ENCODE measurements at places on chromosomes 12 and 14. TPM values are rescaled to one million over a fixed set of nuclear protein-coding genes. Genes with fewer than 3 reads are reported as not detected.

Gene ABCC9
- total RNA-seq, result not detected

Gene SLC38A4
- total RNA-seq, result not detected

Gene CLEC7A
- 1.3 TPM for total RNA-seq

Gene TAS2R46
- total RNA-seq, result 1.3 TPM

Gene CPNE6
- not detected for total RNA-seq

Gene TXNDC16
- total RNA-seq, result 7.6 TPM

Gene TRIAP1
- total RNA-seq, result 22.8 TPM

Gene PPP1R1A
- total RNA-seq, result not detected

Gene DBX2
- total RNA-seq, result not detected

Gene SCAF11
- total RNA-seq, result 212 TPM

Gene BICD1
- total RNA-seq, result 16.1 TPM

Gene ADCY4
- total RNA-seq, result 7.1 TPM

DNA sequence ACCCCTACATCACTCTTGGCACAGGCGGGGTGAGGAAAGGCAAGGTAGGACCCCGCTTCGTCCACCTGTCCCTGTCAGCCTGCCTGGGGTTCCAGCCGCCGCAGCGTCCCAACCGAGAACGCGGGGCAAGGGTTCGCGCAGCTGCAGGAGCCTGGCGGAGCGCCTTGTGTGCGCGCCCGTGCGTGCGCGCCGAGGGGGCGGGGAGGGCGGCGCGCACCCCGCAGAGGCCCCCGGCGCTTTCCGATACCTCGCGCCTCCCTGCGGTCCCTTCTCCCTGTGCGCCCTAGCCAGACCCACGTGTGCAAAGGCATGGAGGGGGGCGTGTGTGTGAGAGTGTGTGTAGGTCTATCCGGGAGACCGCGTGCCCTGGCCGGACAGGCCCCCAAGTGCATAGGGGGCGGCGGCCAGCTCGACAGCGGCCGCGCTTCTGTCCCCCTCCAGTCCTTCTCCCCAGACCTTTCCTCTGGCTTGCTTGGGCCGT lies 122.4 kb downstream of the TSPAN9 start:
- peaks cover 8% of the 10 kb centered on the region for H3K27me3 ChIP-seq
- H3K4me3 ChIP-seq, result no peak overlapping the region
- no peak overlapping the region for H3K27ac ChIP-seq
- H3K36me3 ChIP-seq, result no peaks in the 10 kb centered on the region
- no peak for DNase-seq

DNA sequence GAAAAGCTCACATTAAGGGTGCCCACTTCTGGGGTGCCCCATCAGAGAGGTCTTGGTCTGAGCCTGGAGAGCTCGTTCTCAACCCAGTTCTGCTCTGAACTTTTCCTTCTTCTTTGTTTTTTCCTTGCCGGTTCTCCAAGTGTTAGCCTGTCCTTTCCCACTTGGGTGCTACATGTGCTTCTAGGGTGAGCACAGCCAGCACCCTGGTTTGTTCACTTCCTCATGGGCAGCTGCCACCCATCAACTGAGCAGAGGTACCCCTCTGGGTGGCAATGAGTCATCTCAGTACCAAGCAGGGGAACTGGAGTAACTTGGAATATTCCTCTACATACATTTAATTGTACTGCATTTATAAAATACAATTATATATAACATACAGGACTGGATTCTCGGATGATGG lies 3.9 kb upstream of the SYNE3 start:
- H3K27me3 ChIP-seq, result no peaks in the 10 kb centered on the region
- H3K36me3 ChIP-seq, result no peaks in the 10 kb centered on the region
- peak overlapping the region; percentile 83 for H3K27ac ChIP-seq
- peaks cover 91% of the 10 kb centered on the region for H3K4me1 ChIP-seq

GRCh38 chr14:90559811-90560492 lies 163.1 kb downstream of the CALM1 start:
- DNase-seq, result no peak
- H3K27me3 ChIP-seq, result no peaks in the 10 kb centered on the region
- no peak overlapping the region for H3K4me3 ChIP-seq

DNA sequence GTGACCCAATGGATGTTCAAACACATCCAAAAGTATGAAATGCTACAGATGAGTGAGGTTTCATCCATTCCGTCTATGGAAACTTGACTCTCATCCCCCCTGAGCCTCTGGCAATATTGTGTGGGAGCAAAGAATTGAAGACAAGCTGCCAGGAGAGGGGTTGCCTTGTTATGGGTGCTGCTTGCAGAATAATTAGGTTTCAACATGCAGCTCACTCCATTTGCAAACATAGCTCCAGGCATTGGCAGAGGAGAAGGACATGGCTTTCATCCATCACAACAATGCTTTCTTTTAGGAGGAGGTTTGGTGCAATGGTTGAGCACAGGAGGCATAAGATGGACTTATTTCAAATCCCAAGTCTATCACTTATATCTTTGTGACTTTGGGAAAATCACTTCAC lies 220.7 kb upstream of the SRRM4 start:
- no peaks in the 10 kb centered on the region for H3K36me3 ChIP-seq
- no peak for DNase-seq
- H3K27ac ChIP-seq, result no peak overlapping the region
- no peak overlapping the region for H3K4me3 ChIP-seq

DNA sequence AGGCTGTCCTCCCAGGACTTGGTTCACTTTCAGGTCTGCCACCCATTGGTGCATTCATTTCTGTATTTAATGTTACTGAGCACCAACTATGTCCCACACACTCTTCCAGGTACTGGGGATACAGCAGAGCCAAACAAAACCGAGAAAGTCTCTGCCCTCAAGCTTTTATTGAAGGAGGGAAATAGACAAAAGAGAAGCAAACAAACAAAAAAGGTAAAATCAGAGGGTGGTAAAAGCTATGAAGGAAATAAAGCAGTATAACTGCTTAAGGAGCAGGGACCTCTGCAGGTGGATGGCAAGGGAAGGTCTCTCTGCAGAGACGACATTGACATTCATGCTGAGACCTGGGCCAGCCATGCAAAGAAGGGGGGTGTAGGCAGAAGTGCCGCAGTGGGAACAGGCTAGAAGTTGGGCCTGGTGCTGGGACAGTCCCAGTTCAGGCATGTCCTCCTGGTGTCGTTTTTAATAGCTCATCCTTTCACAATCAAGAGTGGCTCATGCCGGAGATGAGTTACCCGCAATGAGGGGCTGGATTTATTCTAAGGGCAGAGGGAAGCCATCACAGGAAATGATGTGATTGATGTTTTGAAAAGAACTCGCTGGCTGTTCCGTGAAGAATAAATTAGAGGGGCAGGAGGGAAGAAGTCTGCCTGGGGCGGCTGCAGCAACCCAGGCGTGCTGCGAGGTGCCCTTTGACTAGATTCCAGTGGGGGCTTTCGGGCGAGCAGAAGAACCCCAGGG lies 72.8 kb downstream of the IRF2BPL start:
- H3K27me3 ChIP-seq, result no peaks in the 10 kb centered on the region
- H3K36me3 ChIP-seq, result no peaks in the 10 kb centered on the region
- DNase-seq, result peak; percentile 78
- peak overlapping the region; percentile 61 for H3K4me3 ChIP-seq

- peaks cover 3% of the 10 kb centered on the region for H3K27me3 ChIP-seq
- no peak for DNase-seq
- H3K27ac ChIP-seq, result no peak overlapping the region
- no peaks in the 10 kb centered on the region for H3K36me3 ChIP-seq
- no peaks in the 10 kb centered on the region for H3K4me1 ChIP-seq
- no peak overlapping the region for H3K4me3 ChIP-seq
Observed at GRCh38 chr12:10636611-10637010, 23.2 kb upstream of the MAGOHB start.

- no peaks in the 10 kb centered on the region for H3K27me3 ChIP-seq
- H3K36me3 ChIP-seq, result no peaks in the 10 kb centered on the region
- no peak overlapping the region for H3K27ac ChIP-seq
- no peak overlapping the region for H3K4me3 ChIP-seq
Observed at GRCh38 chr14:90615517-90616060, 200.6 kb downstream of the TTC7B start.

DNA sequence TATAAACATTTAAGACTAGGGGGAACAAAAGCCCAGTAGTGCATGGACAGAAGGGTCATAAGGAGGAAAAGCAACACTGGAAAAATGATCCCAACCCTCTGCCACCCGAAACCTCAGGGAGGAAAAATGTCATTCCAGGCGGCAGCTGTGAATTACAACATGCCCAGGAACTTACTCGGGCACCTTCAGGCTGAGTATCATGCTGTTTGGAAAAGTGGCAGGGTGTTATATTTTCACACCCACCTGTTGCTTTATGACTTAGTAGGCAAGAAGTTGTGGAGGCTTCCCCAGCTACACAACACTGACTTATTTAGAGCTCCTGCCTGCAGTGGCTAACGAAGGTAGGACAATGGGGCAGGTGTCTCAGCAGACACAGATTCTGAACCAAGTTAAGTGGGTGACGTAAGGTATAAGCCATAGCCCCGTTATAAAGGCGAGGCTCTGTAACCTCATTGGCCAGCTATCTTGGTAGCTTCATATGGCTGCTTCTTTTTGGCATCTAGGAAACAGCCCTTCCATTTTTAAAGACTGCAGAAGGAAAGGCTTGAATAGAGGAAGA lies 96.1 kb upstream of the IFNG-AS1 start:
- no peaks in the 10 kb centered on the region for H3K4me1 ChIP-seq
- no peaks in the 10 kb centered on the region for H3K36me3 ChIP-seq
- no peak overlapping the region for H3K27ac ChIP-seq

GRCh38 chr12:53571295-53571694 lies 54.9 kb downstream of the ATF7 start:
- H3K4me3 ChIP-seq, result no peak overlapping the region
- no peak for DNase-seq
- no peaks in the 10 kb centered on the region for H3K27me3 ChIP-seq
- H3K27ac ChIP-seq, result no peak overlapping the region

- H3K27ac ChIP-seq, result no peak overlapping the region
- no peaks in the 10 kb centered on the region for H3K27me3 ChIP-seq
- peaks cover 4% of the 10 kb centered on the region for H3K4me1 ChIP-seq
- H3K4me3 ChIP-seq, result no peak overlapping the region
- H3K36me3 ChIP-seq, result no peaks in the 10 kb centered on the region
Observed at GRCh38 chr12:110906516-110906915, 13.9 kb downstream of the MYL2 start.

DNA sequence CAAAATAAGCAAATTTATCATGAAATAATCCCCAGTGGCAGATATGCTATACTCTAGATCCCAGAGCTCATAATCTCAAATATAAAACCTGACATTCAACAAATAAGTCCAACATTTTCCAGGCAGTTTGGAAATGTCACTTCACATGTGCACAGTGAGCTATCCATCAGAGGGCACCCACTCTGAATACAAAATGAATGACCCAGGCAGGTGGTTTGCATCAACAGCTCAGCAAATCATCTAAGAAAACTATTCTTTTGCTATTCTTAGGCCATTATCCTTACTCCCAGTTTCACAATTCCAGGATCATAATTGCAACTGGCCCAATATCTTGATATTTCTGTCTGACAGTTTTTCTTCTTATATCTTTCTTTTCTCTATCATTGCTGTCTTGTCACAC lies 38.5 kb downstream of the TRIM9 start:
- H3K36me3 ChIP-seq, result no peaks in the 10 kb centered on the region
- no peak for DNase-seq
- H3K27ac ChIP-seq, result no peak overlapping the region
- H3K4me3 ChIP-seq, result no peak overlapping the region
- no peaks in the 10 kb centered on the region for H3K4me1 ChIP-seq
- H3K27me3 ChIP-seq, result no peaks in the 10 kb centered on the region

GRCh38 chr12:59067083-59067482 lies 146.8 kb upstream of the LRIG3 start:
- H3K4me3 ChIP-seq, result no peak overlapping the region
- no peak overlapping the region for H3K27ac ChIP-seq
- DNase-seq, result no peak

GRCh38 chr12:45883187-45883586 lies 107.2 kb downstream of the SCAF11 start:
- H3K4me3 ChIP-seq, result no peak overlapping the region
- H3K4me1 ChIP-seq, result peaks cover 24% of the 10 kb centered on the region
- H3K27me3 ChIP-seq, result no peaks in the 10 kb centered on the region
- peaks cover 15% of the 10 kb centered on the region for H3K36me3 ChIP-seq
- no peak for DNase-seq

DNA sequence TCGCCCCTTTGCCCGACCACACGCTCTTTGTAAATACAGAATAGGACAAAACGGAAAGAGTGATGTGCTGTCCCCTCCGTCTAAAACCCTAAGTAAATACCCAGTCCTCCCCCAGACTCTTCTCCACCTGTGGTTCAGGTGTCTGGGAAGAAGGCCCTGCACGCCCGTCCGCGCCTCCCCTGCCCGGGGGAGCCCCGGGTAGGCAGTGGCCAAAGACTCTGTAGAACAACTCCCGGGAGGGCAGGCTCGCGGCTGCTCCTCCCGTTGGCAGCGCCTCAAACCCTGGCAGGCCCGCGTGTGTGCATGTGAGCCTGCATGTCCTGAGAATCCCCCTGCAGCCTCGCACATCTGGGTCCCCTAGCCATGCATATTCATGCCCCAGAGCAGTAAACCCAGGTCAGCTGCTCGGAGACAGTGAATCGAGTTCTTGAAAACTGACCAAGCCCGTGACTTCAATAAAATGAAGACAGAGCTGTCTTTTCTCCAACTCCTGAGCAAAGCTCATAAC lies 165.8 kb downstream of the MON2 start:
- H3K4me3 ChIP-seq, result no peak overlapping the region
- DNase-seq, result no peak
- H3K27me3 ChIP-seq, result peaks cover 14% of the 10 kb centered on the region

GRCh38 chr12:2415568-2415944 lies 362.8 kb downstream of the CACNA1C start:
- H3K4me3 ChIP-seq, result no peak overlapping the region
- H3K36me3 ChIP-seq, result no peaks in the 10 kb centered on the region
- no peak for DNase-seq
- H3K4me1 ChIP-seq, result no peaks in the 10 kb centered on the region

DNA sequence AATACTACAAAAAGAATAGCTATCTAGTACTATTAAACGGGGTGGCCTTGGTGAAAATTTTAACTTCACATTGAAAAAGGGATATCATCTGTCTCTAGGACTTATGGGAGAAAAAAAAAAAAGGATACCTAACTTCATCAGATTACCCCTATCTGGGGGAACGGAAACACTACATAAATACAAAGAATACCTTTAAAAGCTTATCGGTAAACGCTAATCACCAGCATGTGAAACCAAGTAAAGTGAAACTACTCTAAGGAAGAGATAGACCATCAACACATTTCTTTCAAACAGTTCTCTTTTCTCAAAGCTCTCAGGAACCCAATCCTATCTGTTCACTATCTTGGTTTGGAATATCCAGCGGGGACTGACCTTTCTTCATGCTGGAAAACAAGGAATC lies 3.5 kb downstream of the KICS2 start:
- no peaks in the 10 kb centered on the region for H3K36me3 ChIP-seq
- H3K4me1 ChIP-seq, result peaks cover 37% of the 10 kb centered on the region
- no peak for DNase-seq
- H3K4me3 ChIP-seq, result no peak overlapping the region
- H3K27me3 ChIP-seq, result no peaks in the 10 kb centered on the region

- H3K27ac ChIP-seq, result no peak overlapping the region
- no peak for DNase-seq
- no peak overlapping the region for H3K4me3 ChIP-seq
- no peaks in the 10 kb centered on the region for H3K27me3 ChIP-seq
Observed at GRCh38 chr12:28164644-28165275, 25.5 kb upstream of the CCDC91 start.

GRCh38 chr14:36019126-36019525 lies 157.4 kb downstream of the PTCSC3 start:
- no peak for DNase-seq
- no peak overlapping the region for H3K27ac ChIP-seq
- H3K36me3 ChIP-seq, result no peaks in the 10 kb centered on the region
- no peaks in the 10 kb centered on the region for H3K4me1 ChIP-seq

- H3K27ac ChIP-seq, result no peak overlapping the region
- H3K4me3 ChIP-seq, result no peak overlapping the region
- H3K4me1 ChIP-seq, result no peaks in the 10 kb centered on the region
- no peak for DNase-seq
- H3K36me3 ChIP-seq, result no peaks in the 10 kb centered on the region
- H3K27me3 ChIP-seq, result no peaks in the 10 kb centered on the region
Observed at GRCh38 chr14:80768646-80769045, 172.9 kb downstream of the CEP128 start.
